HepG2 (cell line): ENCODE measurements at places on chromosomes 13 and 19. TPM values are rescaled to one million over a fixed set of nuclear protein-coding genes. Genes with fewer than 3 reads are reported as not detected.

SMAD9 gene
- 6.0 and 7.7 TPM in 2 replicates for polyA plus RNA-seq

GRCh38 chr19:5484398-5485285 is 29.4 kb downstream of the ZNRF4 start:
- DNase-seq: peak; percentile 70

- DNase-seq: no peak
Measured at GRCh38 chr19:7195046-7195445, 99.2 kb downstream of the INSR start.

DNA sequence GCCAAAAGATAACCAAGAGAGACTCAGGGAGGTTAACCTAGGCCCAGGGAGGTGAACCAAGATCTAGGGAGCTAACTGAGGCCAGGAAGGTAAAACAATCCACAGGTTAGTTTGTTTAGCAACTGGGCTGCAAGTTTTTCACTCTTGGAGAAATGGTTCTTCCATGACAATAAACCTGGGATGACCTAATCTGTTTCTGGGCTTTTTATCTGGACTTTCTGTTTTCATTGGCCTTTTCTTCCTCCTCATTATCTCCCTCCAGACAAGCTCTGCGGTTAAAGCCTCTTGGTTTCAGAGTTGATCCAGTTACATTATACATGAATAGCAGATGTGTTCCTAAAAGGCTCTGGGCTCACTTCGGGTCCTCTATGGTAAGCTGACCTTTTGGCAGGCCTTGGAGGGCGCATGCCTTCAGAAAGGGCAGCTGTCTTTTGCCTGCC is 44.2 kb downstream of the PCDH8 start:
- no peak for DNase-seq

DNA sequence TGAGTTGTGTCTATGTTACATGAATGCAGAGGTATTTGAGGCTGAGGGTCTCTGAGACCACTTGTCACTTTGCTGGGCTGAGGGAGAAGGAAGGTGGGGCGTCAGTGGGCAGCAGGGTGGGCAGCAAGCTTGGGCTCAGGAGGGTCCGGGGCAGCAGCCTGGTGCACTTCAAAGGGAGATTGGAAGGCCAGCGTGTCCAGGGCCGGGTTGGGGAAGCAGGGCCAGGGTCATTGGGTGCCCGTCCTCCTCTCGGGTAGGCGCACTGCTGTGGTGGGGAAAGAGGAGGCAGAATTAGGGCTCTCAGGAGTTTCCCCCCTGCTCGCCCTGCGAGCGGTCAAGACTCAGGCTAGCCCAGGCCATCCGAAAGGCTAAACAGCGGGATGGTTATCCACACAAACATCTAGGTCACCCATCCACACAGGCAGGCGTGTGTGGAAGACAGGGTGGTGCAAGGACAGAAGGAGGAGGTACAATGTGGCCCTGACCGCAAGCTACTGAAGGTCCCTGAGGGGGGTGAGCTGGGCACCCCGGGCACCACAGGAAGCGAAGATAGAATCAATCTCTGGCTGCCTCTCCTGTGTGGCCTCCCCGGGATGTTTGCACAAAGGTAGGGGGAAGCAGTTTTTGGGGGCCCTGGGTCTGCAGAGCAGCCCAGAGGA is 37.7 kb downstream of the MYO9B start:
- DNase-seq: no peak

GRCh38 chr19:39084732-39085080 is 538 bp downstream of the ACP7 start:
- DNase-seq: no peak

- DNase-seq: no peak
Measured at GRCh38 chr13:112443191-112443994, 67.2 kb downstream of the SPACA7 start.

DNA sequence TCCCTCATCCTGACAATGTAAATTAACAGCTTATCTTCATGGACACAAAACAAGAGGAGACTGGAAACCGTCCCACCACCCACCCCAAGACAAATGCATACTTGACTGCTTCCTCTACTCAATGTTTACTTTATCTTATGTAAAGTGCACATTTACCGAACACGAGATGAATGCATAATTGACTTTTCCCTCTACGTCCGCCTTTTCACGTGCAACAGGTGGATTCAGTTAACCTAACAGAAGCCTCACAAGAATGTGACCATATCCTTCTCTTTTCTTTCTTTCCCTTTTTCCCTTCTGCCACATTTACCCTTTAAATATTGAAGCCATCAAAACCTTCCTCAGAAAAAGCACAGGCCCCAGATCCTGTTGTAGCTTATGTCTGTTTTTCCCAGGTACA is 468.0 kb downstream of the UQCRFS1 start:
- DNase-seq: no peak
